G401 (cell line): ENCODE measurements at places on chromosomes 5 and 9. TPM values are rescaled to one million over a fixed set of nuclear protein-coding genes. Genes with fewer than 3 reads are reported as not detected.

DNA sequence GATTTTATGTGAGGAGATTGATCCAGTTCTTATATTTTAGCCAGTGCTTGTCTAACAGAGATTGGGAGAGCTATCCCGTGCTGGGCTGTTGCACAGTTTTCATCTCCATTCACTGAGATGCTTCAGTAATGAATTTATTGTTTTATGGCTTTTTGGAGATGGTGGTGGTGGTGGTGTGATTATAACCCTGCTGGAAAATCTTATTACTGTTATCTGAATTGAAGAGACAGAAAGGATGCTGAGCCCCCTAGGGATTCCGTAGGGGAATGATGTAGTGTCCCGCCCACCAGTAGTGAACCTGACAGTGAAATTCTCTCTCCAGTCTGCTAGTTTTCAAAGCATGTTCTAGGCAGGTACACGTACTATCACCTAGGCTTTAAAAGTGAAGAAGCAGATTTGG, 1.9 kb downstream of the RAI14 start:
- peak; percentile 25 for DNase-seq

GRCh38 chr9:13832446-13832845, 481.5 kb downstream of the NFIB start:
- DNase-seq, result no peak

ENTREP1 gene
- not detected in 2 replicates for total RNA-seq

GRCh38 chr9:10867194-10867593, 254.4 kb upstream of the PTPRD start:
- DNase-seq, result no peak
